ENCODE measurements at places on chromosomes 6 and 20.

DNA sequence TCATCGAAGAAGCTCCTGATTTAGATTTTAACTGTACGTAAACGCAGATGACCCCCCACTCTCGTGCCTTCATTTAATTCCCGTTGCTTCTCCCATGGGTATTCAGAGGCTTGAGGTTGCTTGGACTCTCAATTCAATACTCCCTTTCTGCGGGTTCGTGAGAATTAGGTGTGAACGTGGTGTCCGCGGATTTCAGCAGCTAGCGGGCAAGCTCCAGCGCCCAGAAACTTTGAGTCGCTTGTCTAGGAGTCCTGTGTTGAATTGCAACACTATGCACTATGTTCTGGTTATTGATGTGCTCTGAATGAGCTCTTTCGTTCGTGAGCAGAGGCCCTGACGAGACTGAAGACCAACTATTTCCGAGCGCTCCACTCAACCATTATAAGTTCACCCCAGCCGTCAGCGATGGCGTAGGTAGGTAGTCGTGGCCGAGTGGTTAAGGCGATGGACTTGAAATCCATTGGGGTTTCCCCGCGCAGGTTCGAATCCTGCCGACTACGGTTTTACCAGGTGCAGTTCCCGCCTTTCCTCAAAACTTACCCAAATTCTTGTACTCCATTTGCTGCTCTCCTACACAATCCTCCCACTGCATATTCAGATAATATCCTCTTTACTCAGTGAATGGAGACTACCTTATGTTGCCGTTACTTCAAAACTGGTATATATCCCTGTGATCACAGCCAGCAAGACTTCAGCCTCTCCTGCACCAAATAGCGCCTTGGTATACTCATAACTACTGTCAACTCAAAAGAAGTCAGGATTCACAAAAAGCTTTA is 72.6 kb upstream of the ZNF184 start:
- DNase-seq, result no peak

DNA sequence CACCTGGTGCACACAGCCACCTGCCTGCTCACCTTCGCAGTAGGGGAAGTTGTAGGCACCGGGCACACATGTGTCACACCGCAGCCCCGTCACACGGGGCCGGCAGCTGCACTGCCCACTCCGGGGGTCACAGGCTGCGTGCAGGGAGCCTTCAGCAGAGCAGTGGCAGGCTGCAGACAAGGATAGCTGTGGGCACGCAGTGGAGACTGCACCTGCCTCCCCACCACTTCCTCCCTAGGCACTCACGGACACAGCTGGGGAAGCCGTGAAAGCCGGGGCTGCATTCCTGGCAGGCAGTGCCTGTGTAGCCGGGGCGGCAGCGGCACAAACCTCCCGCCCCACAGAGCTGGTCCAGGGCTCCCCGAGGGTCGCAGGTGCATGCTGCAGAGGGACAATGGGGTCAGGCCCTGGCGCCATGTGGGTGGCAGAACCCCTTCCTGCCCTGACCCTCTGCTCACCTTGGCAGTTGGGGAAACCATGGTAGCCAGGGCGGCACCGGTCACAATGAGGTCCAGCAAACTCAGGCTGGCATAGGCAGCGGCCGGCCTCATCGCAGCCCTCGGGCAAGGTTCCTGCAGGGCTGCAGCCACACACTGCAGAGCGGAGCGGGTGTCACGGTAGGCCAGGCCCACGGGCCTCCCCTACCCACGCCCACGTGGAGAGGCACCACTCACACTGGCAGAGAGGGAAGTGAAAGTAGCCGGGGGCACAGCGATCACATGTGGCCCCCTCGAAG is 29.4 kb downstream of the LAMA5 start:
- no peak for DNase-seq

DNA sequence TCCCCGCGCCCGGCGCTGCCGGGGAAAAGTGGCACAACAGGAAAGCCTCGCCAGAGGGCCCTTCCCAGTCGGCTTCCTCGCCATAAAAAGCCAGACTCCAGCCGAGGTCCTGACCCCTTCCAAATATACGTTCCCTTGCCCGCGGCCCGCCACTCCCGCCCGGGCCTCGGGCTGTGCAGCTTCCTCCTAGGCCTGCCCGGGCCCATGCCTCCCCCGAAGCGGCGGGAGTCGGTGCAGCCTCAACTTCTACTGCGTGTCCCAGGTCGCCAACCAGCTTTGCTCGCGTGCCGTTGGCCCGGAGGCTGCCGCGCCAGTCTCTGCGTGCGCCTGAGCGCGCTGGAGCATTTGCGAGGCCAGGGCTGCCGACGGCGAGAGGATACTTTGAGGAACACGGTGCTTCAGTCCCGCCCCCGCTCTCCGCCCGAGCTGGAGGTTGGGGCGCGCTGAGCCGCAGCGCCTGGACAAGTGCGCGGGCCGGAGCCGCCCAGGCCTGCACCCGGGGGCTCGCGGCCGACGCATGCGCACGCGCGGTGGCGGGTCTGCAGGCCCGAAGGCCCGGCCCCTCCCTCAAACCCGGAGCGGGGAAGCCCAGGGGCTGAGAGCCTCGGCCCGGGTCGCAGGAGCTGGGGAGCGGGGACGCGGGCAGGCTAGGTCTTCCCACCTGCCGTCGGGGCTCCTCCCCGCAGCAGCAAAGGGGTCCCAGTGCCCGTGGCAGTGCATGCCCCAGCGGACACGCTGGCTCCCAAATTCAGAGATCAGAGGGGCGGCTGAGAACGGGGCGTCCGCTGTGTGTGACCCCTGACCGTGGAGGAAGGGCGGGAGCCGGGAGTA is 10.2 kb downstream of the FOXC1 start:
- DNase-seq, result no peak

- no peak for DNase-seq
These were observed 48.0 kb upstream of the DST start for GRCh38 chr6:56690519-56691285.

DNA sequence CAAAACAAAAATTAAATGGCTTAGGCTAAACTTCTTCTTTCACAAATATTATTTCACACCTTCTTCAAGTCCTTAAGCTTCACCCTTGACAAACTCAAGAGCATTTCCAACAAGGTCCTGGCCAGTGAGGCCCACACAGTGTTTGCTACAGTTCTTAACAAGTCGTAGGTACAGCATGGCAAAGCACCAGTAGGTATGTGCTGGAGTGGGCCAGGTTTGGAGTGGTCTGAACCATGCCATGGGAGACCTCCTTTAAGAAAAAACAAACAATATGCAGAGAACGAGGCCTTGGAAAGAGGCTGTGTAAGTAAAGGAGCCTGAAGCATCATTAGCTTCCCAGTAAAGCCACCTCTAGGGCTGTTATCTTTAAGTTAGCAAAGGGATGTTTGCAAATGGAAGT is 154.3 kb upstream of the SNX9 start:
- DNase-seq, result no peak

DNA sequence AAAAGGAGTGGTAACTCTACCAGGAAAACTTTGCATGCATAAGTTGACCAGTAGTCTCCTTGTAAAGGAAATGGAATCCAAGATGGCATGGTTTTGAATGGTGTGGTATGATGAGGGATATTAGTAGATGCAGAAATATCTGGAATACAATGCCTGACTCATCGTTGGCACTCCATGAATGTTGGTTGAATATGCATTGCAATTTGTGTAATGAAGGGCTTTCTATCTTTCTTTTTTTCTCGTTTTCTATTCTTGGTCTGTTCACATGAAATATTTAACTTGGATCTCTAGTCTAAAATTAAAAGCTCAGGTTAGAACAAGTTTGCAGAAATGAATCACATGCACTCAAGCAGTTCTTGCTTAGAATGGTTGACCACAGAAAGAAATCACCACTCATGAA is 277.3 kb upstream of the PRND start:
- no peak for DNase-seq

- DNase-seq, result peak; percentile 72
These were observed 111.2 kb upstream of the BEND6 start for GRCh38 chr6:56843476-56844349.

DNA sequence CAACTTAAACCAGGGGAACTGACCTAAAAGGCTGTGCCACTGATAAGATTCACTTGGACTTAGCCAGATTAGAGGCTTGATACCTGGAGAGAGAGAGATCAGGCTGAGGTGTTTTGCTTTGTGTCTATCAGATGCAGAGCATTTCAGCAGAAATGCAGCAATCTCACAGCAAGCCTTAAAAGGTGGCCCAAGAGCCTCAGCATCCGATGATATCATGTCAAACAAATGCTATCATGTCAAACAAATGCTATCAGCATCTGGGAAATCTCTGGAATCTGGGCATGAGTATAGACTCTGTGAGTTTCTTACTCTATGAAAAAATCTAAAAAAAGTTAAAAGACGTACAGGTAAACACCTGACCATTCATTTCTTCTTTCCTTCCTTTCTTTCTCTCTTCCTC is 718.9 kb downstream of the EYS start:
- DNase-seq, result no peak

DNA sequence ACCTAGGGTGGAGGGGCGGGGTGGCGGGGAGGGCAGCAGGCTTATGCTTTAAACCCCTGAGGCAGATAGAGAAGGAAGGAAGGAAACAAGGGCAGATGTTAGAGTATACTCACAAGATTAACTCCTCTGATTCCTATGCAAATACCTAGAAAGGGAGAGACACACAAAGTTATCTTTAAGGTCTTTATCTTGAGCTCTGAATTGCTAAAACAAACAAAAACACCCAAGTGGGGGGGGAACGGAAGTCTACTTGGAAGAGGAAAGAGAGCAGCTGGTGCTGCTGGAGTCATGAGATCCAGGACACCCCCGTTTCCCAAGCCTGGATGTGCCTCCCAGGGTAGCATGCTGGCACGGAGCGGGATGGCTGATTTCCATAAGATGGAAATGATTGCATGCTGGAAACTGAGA is 43.4 kb downstream of the PLAGL1 start:
- DNase-seq, result no peak

DNA sequence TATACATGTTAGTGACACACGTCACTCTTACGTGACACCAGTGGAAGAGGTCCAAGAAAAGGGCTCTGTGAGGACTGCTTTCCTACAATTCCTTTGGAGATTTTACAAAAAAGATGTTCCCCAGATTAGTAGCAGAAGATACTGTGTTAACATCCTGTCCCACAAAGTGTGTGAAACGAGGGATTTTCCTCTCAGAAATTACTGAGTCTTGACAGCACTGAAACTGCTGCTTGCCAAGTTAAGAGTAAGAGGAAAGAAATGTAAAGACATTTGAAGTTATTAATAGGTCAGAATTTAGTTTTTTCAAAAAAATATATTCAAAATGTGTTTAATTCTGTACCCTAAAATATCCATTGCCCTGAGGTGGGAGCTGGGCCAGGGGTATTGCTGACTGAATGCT is 58.8 kb upstream of the MAP7 start:
- no peak for DNase-seq

DNA sequence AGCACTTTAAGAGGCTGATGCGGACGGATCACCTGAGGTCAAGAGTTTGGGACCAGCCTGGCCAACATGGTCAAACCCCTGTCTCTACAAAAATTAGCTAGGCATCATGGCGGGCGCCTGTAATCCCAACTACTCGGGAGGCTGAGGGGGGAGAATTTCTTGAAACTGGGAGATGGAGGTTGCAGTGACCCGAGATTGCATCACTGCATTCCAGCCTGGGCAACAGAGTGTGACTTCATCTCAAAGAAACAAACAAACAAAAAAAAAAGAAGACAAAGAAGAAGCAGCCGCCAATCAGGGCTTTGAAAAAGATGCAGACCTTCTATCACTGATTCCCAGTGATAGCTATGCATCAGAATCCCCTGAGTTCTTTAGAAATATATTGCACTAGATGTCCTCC is 56.8 kb downstream of the COL9A1 start:
- no peak for DNase-seq

DNA sequence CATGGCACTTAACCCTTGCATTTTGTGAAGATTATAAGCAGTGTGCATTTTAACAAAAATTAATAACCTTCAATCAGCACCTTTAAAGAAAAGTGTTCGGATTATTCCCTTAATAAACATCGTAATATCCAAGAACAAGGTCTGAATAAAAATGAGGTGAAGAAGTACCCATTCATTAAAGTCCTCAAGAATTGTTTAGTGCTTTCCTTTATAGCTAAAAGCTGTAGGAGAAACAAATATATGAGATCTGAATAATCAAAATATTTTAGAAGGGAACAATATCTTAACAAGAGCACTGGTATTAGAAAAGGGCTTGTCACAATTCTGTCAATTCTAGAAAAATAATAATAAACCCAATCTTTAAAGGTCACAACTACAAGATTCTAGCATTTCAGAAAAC is 167.7 kb upstream of the SUPT3H start:
- no peak for DNase-seq

GRCh38 chr6:20260360-20260759 is 48.1 kb upstream of the MBOAT1 start:
- DNase-seq, result no peak

GRCh38 chr20:53722515-53723036 is 128.9 kb upstream of the ZNF217 start:
- DNase-seq, result no peak

DNA sequence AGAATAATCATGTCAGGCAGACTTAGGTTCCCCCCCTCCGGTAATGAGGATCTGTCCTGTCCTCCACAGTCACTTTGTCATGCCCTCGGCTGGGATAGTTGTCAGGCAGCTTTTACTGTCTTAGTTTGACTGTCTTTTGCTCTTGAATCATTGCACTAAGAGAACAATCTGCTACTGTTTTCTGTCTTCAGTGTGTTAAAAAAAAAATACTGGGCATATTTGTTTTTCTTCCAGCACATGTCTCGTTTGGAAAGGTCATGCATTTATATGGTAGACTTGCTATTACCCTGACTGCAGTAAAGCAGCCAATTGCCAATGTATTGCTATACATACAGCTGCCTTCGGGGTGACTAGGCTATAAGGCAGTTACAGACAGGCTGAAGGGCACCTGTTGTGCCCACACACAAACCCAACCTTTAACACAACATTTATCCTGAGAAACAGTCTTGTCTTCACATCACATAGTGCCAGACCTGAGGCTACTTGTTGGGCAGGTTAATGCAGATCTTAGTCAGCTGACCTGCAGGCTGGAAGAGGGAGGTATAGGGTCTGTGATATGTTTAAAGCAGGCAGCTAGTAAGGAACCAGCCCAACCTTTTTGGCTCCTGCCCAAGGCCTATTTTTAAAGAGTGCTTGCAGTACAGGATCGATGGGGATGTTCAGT is 26.7 kb downstream of the ARFGEF3 start:
- no peak for DNase-seq

DNA sequence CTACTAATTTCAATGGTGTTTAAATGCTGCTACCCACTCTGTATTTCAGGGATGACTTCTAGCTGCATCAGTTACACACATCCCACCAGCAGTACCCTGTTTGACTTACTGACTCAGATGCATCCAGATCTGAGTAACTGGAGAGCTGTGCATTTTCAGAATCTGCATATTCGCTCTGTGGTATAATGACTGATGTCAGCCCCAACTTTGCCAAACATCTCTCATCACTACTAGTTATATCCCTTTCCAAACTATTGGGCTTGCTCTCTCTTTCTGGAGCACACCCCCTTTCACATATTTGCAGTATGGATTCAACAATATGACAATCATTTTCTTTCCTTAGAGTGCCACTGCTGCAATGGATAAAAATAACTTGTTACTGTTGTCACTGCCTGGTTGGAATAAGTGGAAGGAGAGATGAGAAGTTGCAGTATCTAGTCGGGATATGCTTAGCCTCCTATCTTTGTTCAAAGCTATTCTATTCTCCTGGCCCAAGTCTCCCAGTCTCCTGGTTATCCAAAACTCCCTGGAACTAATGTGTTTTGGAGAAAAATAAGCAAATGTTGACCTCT is 3.3 kb upstream of the RSPO3 start:
- no peak for DNase-seq

- DNase-seq, result no peak
These were observed 106.2 kb downstream of the DST start for GRCh38 chr6:56536536-56536935.

GRCh38 chr20:50029083-50029696 is 46.4 kb downstream of the SNAI1 start:
- no peak for DNase-seq

- no peak for DNase-seq
These were observed 85.5 kb upstream of the ZNF217 start for GRCh38 chr20:53678990-53679596.

Data from GM18507 (cell line).